Right lung (tissue), 10 donors: ENCODE measurements at places on chromosomes 7 and 10. TPM values are rescaled to one million over a fixed set of nuclear protein-coding genes. Genes with fewer than 3 reads are reported as not detected.

The ELOVL3 gene
- 0.47 TPM for polyA plus RNA-seq

The FXYD4 gene
- polyA plus RNA-seq = not detected

The PPP2R2D gene
- polyA plus RNA-seq = 35.1 TPM

- no peak for DNase-seq
These were observed 33.6 kb downstream of the PALD1 start for GRCh38 chr10:70512149-70512639.

DNA sequence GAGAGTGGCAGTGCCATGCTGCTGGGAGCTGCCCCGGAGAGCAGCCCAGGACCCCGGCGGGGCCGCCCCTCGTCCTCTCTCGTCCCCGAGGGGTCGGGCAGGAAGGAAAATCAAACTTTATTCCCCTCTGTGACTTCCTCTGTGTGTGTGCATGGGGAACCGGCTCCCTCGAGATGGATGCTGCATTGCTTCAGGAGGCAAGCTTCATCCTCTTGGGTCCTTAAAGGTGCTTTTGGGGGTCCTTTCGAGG lies 726 bp downstream of the MCU start:
- no peak for DNase-seq

GRCh38 chr7:123645516-123645915 lies 10.2 kb upstream of the LMOD2 start:
- DNase-seq = no peak

DNA sequence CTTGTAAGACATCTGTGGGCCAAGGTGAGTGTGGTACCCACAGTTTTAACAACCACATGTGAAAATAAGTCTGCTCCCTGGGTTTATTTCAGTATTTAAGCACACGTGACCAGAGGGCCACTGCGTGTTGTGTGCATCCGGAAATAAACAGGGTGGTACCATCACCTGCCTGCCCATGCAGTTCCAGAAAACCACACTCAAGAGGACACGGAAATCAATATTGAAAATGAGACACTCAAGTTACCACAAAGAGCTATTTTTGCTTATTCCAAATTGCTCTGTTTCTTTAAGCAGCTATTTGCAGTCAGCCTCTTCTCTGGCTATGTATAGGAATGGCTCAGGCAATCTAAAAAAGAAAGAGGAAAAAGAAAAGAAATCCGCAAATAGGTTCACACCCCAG lies 71.8 kb upstream of the LOXL4 start:
- no peak for DNase-seq

DNA sequence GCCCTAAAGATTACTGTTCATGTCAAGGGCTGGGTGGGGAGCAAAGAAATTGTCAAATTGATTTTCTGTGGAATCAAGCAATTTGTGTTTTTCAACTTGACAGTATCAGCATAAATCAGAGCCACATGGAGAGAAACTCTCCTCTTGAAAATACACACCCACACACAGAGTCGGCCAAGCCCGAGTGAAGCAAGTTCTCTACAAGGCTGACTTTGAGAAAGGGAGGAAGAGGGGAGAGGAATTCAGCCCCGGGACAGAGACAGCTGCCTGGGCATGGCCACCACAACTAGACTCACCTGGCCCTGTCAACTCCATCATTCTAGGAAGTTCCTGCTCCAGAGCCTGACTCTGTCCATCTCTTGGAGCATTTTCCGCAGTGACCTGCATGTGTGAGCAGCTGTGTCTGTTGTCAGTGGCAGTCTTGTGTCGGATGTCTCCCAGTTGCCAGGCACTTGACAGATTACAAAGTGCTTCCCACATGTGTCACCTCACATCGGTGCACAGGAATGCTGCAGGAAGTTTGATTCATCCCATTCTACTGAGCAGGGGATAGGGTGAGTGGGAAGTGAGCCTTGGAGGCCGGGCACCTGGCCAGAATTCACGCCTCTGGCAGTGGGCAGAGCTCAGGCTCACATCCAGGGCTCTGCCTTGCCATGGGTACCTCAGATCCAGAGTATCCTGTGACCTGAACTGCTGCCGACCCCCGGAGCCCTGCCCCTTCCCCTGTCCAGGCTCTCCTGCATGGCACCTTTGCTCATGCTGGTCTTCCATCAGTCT lies 37.9 kb downstream of the ADAM12 start:
- no peak for DNase-seq

DNA sequence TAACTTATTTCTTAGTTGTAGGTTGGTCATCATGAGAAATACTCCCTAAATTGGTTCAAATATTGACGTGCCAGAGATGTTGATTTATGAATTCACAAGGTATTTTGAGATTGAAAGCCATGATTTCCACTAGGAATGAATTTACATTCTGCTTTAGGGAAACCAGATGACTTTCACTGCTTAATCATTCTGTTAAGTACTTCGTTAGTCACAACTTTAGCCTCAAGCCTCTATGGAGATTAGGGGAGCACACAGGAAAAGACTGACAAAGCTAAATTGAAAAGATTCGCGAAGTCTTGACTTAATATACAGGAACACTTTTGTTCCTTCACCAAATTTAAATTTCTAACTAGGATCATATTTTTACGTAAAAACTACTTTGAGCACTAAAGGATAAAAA lies 250.4 kb upstream of the CACNA2D1 start:
- DNase-seq = no peak
